ENCODE measurements at places on chromosomes 4 and X.

DNA sequence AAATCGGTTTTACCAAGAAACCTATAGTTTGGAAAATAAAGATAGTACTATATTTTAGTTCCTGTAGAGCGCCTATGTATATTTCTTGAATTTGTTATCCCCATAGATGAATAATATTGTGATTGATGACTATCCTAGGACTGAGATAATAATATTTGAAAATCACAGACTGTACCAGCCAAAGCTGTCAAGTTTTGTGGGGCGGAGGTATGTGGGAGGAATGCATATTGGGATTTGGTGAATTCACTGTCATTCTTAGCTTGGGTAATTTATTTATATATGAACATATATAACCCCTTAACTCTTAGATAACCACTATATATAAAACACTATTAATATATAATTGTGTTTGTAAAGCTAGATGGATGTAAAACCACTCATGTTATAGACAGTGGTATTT lies 205.5 kb upstream of the ARSJ start:
- H3K27me3 ChIP-seq = no peaks in the 10 kb centered on the region
- no peak overlapping the region for H3K27ac ChIP-seq

- no peak for DNase-seq
- no peaks in the 10 kb centered on the region for H3K4me1 ChIP-seq
- H3K36me3 ChIP-seq = peaks cover 7% of the 10 kb centered on the region
- H3K4me3 ChIP-seq = no peak overlapping the region
- no peaks in the 10 kb centered on the region for H3K27me3 ChIP-seq
Observed at GRCh38 chrX:46477435-46477834, 67.8 kb downstream of the ZNF674 start.

- H3K4me1 ChIP-seq = peaks cover 50% of the 10 kb centered on the region
- DNase-seq = no peak
- no peaks in the 10 kb centered on the region for H3K27me3 ChIP-seq
Observed at GRCh38 chr4:87026800-87027495, 92.1 kb downstream of the AFF1 start.

- H3K36me3 ChIP-seq = no peaks in the 10 kb centered on the region
- no peaks in the 10 kb centered on the region for H3K27me3 ChIP-seq
- no peak for DNase-seq
- no peak overlapping the region for H3K4me3 ChIP-seq
- no peaks in the 10 kb centered on the region for H3K4me1 ChIP-seq
Observed at GRCh38 chrX:97751735-97752134, 868.0 kb downstream of the RPA4 start.

- no peaks in the 10 kb centered on the region for H3K4me1 ChIP-seq
- H3K27ac ChIP-seq = no peak overlapping the region
- no peaks in the 10 kb centered on the region for H3K36me3 ChIP-seq
- no peaks in the 10 kb centered on the region for H3K27me3 ChIP-seq
- H3K4me3 ChIP-seq = no peak overlapping the region
Observed at GRCh38 chrX:99353412-99353811, 1056.7 kb downstream of the PCDH19 start.

DNA sequence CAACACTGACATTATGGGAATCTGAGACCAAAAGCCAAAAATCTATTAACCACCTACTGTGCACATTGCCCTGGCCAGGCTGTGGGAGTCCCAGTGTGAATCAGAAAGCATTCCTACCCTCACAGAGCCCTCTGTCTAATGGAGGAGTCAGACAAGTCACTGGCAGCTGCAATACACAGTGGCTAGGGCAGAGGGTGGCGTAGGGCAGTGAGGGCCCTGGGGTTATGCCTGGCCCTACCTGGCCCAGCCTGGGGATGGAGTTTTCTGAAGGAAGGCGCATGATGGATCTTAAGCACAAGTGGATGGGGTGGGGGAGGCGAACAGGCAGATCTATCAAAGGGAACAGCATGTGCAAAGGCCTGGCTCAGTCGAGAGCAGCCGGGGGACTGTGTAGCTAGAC lies 10.8 kb downstream of the JAKMIP1 start:
- H3K27ac ChIP-seq = no peak overlapping the region
- no peaks in the 10 kb centered on the region for H3K27me3 ChIP-seq
- H3K36me3 ChIP-seq = peaks cover 7% of the 10 kb centered on the region
- H3K4me1 ChIP-seq = peaks cover 65% of the 10 kb centered on the region

- no peak for DNase-seq
- no peaks in the 10 kb centered on the region for H3K27me3 ChIP-seq
Observed at GRCh38 chrX:48981178-48981577, 9.5 kb upstream of the KCND1 start.

- H3K4me1 ChIP-seq = no peaks in the 10 kb centered on the region
- no peaks in the 10 kb centered on the region for H3K36me3 ChIP-seq
- DNase-seq = no peak
- no peak overlapping the region for H3K27ac ChIP-seq
- H3K27me3 ChIP-seq = no peaks in the 10 kb centered on the region
Observed at GRCh38 chrX:114962209-114962608, 55.2 kb downstream of the IL13RA2 start.

GRCh38 chr4:12126474-12126873 lies 697.8 kb upstream of the HS3ST1 start:
- peaks cover 3% of the 10 kb centered on the region for H3K36me3 ChIP-seq
- H3K27me3 ChIP-seq = no peaks in the 10 kb centered on the region

DNA sequence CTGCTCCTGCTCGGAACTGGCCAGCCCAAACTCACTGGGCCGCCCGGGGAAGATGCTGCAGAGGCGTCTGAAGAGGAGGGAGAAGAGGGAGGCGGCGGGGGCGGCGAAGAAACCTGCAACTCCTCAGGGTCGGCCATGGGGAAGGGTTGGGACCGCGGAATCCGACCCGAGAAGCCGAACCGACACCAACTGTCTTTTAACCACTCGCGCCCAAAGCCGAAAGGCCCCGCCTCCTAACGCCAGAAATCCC lies at the start of gene C4orf46:
Gene C4orf46, minus strand, starts transcription at position 223 of the 250 bp plus-strand sequence. Its CDS starts 86 bp downstream, at position 137.
- H3K27ac ChIP-seq = peak within 1 kb of the TSS; percentile 97
- H3K4me3 ChIP-seq = peak within 1 kb of the TSS; percentile 92
- no peaks in the 10 kb centered on the region for H3K27me3 ChIP-seq
